ENCODE measurements at places on chromosomes 6 and 20.
A peak's percentile ranks its signal among the peaks of the same experiment; 100 is the strongest.

DNA sequence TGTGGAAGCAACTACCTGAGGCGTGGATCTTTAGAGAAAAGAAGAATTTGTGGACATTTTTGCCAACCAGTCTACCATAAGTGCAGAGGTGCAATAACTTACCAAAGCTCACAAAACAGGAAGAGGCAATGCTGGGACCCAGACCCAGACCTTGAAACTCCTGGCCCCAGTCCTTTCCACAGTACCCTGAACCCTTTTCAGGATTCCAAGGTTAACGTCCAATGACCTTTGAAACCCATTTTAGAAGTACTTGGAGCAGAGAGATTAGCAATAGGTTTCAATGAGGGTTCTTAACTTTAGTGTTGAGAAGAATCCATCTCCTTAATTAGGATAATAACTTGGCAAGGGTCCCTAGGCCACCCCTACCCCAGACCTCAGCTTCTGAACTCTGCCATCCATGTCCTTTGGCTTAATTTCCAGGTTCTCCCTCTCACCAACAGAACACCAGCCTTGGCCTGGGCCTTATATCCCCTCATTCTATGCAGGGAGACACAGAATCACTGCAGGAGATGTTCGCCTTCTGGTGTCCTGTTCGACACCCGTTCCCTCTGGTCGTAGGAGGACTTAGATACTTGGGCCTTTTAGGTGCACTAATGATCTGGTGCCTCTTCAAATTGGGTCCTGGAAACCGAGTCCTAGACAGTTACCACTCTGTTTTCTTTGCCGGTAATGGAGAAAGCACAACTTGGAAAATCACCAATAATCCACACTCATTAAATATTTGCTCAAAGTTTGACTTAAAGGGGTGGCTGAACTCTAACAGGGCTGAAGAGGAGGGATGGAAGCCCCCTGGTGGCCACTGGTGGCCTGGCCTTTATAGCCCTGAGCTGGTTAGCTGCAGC is 40.6 kb downstream of the ISM1 start:
- DNase-seq: peak; percentile 74

GRCh38 chr6:45658958-45659357 is 281.2 kb upstream of the SUPT3H start:
- no peak for DNase-seq

DNA sequence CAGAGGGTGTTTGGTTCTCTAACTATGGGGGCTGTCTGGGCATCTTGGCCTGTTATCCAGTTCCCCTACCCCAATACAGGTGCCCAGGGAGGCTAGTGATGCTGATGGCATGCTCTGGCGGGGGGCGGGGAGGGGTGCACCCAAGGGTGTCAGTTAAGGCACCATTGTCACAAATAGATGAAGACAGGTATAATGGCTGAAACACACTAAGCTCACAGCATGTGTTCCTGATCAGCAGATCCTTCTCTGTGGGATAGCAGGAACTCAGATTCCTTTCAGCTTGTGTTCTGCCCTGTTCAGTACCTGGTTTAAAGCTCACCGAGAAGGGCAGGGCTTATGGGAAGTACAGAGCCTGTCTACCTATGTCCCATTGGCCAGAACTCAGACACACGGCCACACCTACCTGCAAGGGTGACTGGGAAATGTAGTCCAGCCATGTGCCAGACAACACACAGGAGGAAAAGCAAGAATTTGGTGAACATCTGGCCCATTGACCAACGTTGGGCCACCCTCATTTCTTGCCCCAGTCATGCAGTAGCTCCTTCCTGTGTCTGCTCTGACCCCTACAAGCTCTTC is 3.4 kb upstream of the RSPO4 start:
- no peak for DNase-seq

DNA sequence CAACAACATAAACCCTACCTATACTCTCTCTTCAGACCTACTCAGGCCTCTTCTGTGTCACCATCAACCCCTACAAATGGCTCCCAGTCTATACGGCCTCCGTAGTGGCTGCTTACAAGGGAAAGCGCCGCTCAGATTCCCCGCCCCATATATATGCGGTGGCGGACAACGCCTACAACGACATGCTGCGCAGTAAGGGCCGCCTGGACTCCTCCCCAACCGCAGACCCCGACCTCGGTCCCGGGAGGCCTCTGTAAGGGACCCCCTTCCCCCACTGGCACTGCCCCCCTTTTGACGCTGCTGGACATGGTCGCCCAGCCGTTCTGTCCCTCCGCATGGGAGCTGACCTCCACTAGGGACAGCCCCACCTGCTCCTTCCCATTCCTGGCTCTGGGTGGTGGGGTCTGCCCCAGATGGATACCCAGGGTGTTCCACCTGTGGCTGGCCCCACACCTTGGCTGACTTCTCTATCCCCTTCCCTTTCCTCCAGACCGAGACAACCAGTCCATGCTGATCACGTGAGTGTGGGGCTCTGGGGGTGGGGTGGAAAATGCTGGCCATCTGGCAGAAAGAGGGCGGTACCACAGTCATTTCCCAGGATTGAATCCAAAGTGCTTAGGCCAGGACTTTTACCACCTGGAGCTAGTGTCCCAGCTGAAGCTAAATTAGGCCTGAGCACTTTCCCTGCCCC is 25.0 kb downstream of the MYH7B start:
- peak; percentile 28 for DNase-seq

GRCh38 chr6:31400467-31401289 is 2.7 kb upstream of the MICA start:
- peak; percentile 93 for DNase-seq

- peak; percentile 92 for DNase-seq
Observed at GRCh38 chr6:15879371-15880261, 216.8 kb upstream of the DTNBP1 start.

DNA sequence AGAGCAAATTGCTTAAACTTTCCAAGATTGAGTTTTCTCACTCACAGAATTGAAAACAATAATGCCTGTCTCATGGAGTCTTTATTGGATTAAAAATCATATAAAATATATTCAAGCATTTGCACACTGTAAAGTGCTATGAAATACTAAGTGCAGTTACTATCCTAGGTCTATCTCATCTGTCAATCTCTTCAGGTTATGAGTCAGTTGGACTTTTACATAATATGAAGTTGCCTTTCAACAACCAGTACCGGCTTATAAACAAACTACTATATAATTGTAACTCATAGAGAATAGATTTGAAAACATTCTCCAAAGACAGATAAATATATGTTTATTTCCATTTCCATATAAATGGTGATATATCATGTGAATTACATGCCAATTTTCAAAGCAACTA is 20.4 kb upstream of the GSTA4 start:
- no peak for DNase-seq

DNA sequence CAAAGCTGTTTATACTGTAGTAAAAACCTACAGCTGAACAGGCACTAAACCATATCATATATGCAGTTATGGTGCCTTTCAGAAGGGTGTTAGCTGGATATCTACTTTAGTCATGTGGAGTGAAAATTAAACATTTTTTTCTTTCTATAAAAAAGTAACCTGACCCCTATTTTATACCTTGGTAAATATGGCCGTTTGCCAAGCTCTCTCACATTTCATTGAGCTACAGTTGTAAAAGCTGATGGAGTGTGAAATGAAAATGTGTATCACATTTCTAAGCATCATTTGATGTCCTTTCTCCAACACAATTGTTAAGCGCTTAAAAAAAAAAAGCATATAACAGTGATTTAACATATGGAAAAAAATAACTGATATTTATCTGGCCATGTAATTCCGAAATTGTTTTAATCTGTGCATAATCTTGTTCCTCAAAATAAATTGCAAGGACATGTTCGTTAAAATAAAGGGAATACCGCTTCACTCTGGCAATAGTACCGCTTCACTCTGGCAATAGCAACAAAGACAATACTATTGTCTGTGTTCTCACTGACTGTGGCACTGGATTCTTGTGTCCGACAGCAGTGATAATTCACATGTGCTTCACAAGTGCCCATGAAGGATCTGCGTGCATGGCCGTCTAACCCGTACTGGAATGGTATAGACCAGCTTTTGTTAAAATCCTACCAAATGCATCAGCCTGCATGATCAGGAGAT is 391.8 kb upstream of the SOX4 start:
- DNase-seq: no peak

- DNase-seq: no peak
Observed at GRCh38 chr6:170066679-170067078, 224.2 kb downstream of the DLL1 start.

- no peak for DNase-seq
Observed at GRCh38 chr6:38264605-38265004, 375.1 kb downstream of the BTBD9 start.

- no peak for DNase-seq
Observed at GRCh38 chr20:43404878-43405277, 52.8 kb upstream of the SRSF6 start.

Data from right cardiac atrium (tissue), 5 donors.